ENCODE measurements at places on chromosomes 6 and 20.

DNA sequence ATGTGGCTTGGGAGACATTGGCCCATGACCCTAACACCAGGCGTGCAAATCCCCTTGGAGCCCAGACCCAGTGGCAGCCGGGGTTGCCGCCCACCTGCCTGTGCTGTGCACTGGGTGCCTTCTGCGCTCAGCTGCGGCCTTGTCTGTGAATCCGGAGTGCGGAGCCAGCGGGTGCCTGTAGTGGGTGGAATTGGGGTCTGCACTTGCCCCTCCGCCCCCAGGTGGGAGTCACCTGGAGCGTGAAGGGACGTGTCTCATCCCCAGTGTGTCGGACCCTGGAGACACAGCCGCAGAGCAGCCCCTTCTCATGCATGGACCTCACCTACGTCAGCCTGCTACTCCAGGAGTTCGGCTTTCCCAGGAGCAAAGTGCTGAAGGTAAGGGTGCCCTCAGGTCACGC lies 22.9 kb upstream of the PYGB start:
- no peak for DNase-seq

DNA sequence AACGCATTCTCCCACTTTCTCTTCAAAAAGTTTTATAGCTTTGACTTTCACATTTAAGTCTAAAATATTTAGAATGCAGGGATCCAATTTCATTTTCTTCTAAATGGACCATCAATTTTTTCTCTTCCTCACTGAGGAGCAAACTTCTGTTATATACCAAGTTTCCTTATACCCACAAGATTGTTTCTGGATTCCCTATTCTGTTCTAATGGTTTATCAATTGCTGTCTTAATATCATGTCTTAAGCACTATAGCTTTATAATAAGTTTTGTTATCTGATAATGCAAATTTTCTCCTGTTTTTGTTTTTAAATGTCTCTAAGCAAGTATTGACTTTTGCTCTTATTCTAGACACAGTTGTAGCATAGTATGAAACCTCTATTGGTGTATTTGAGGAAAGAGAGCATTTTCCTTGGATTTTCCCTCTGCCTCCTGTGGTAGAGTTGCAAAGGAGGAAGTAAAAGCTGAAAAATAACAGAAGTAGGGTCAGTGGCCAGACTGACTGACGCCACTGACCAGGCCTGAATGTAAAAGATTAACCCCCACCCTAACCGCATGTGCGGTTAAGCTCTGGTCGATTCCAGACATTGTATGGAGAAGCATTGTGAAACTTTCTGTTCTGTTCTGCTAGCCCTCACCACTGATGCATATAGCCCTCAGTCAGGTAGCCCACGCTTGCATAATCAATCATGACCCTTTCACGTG lies 40.3 kb downstream of the GPX5 start:
- no peak for DNase-seq

- DNase-seq: no peak
These were observed 1.1 kb upstream of the LCA5 start for GRCh38 chr6:79538106-79538971.

DNA sequence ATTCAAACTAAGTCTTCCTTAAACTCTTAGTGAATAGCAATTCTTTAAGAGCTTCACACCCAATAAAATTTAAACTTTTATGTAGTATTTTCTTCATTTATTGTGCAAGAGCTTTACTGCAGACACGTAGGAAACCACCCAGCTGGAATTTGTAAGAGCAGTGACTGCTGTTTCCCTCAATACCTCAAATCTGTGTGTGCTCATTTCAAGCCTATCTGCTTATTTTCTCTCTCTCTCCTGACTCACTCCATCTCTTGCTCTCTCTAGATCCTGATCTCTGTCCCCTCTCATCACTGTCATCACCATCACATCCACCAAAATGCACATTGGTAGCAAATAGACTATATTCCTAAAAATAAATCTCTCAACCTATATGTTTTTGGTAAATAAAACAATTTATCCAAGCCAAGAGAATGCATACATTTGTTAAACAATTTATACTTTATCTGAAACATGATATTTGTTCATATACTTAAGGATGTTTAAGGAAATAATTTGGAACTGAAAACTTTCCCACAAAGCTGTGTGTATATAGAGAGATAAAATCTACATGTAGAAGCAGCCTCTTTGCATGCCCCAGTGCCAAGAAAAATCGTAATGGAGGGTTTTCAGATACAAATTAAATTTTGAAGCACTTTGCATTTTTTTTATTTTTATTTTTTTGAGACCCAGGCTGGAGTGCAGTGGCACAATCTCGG lies 273.0 kb downstream of the TFAP2A start:
- no peak for DNase-seq

DNA sequence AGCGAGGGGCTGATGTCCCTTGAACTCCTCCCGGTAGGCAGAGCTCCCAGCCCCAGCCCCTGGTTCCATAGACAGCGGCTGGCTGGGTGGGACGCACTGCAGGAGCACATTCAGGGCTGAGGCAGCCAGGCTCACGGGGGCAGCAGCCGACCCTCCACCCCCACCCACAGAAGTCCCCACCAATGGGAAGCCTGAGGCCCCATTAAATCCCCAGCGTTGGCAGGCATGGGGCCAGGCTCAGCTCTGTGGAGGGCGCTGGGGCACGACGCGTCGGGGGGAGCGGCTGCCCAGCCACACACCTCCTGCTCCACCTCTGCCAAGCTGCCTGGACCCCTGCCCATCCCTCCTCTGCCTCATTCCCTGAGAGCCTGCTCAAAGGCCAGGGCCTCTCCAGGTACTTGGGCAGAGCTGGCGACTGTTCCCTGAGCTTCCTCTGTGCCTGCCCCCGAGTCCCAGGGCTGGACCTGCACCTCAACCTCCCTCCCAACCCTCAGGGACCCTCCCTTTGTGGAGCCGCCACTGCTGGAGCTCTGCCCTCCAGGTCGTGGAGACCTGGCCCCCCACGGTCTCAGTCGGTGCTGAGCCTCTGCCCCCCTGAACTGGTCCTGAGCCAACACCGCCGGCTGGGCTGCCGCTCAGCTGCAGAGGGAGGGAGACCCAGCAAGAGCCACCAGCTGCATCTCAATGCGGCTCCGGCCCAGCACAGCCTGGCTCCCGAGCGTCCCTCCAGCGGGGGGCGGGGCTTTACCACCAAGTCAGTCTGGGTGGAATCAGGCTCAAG lies 9.1 kb downstream of the CHRNA4 start:
- no peak for DNase-seq

GRCh38 chr6:166830185-166830890 lies 126.0 kb downstream of the RNASET2 start:
- DNase-seq: no peak

DNA sequence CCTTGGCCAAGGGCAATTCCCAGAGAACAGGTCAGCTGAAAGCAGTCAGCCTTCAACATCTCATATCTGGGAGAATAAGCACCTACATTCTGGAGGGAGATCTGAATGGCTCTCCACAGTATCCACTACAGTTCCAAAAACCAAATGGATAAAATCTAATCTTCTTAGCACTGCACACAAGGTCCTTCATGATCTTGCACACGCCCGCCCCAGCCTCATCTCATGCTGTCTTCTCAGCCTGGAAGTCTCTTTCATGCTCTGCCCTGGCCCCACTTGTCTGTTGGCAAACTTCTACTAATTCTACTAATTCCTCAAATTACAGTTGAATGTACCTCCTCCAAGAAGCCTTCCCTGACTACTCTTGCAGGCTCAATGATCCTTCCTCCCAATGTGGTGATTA lies 1.8 kb upstream of the TTBK1 start:
- no peak for DNase-seq

DNA sequence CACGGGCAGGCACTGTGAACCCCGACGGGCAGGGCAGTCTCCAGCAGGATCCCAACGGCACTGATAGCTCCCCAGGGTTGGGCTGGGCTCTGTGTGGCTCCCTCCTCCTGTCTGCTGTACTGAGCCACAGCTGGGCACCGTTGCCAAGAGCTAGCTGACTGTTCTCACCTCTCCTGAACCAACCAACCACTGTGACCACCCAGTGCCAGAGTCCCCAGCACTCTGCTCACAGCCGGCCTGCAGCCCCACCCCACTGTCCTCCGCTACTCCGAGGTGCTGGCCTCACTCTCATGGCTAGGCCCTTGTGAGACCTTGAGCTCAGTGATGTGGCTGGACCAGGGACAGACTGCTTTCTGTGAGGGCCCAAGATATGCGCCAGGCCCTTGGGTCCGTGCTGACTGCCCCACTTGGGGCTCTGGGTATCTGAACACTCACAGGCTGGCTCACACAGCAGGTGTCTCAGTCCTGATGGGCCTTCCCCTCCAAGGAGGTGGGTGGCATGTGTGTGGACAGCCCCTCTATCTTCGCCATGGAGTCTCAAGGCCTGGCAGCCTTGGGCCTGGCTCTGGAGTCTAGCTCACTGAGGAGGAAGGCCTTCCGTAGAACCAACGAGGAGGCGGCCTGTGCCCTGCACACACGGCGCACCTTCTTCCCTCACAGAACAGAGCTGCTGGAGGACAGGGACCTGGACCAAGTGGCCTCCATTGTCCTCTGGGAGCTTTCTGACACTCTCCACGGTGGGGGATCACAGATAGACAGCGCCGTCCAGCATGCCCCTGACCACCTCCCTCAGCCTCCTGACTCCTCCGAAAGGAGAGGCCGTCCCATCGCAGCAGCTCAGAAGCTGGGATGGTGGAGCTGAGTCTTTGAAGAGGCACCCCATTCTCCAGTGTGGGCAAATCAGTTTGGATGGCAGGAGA lies 53.5 kb downstream of the TCP11 start:
- DNase-seq: no peak

GRCh38 chr6:116500969-116501433 lies 10.4 kb upstream of the CALHM5 start:
- DNase-seq: no peak

GRCh38 chr6:46901882-46902314 lies 19.8 kb downstream of the ADGRF5 start:
- no peak for DNase-seq

DNA sequence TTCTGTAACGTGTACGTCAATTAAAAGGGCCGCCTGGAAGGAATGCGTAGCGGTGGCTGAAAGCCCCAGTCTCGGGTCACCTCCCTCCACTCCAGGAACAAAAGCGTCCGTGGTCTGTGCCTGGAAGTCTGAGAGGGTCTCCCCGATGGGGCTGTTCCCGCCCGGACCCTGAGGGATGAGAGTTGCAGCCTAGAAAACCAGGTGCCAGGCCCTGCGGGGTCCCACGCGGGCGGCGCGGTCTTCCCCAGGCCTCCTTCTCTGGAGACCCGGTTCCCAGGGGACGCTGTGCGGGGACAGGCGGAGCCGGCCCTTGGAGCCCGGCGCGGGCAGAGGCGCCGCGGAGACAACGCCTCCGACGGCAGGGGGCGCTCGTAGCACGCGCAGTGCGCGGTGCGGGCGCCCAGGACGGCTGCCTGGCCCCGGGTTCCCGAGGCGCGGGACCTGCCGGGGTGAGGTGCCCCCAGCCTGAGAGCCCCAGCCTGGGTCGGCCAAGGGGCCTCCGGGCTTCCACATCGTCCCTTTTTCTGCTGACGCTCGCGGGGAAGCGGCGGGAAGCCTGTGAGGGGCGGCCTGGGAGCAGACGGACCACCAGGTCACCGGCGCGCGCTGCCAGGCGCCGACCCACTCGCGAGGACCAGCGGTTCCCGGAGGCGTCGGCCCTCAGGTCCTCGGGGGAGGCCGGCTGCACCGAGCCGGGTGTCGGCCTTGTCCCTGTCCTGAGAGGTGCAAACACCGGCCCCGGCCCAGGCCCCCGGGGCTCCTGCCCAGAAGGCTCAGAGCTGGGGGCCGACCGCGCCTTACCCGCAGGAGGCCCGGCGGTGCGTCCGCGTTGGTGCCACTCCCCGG lies 5.3 kb upstream of the FOXC1 start:
- no peak for DNase-seq

DNA sequence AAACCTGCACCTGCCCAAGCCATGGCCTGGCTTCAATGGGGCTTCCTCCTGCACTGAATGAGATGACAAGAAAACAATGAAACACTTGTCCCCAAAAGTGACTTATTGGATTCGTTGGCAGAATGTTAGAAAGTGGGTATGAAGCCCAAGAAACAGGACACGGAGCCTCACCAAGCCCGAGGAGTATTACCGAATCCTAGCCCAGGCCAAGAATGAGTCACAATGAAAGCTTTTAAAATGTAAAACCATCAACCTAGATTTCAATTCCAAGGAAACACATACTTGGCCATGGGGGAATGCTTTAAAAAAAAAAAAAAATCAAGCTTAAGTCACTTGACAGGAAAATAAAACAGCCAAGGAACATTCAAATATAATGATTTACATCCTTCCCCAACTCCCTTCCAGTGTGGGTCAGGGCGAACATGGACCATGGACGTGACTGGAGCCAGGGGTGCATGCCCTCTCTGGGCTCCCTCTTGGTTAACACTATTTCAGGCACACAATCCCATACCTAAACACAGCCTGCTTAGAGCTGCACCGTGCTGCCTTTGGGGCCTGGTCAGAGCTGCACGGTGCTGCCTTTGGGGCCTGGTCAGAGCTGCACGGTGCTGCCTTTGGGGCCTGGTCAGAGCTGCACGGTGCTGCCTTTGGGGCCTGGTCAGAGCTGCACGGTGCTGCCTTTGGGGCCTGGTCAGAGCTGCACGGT lies 3.1 kb upstream of the STX16 start:
- DNase-seq: no peak

DNA sequence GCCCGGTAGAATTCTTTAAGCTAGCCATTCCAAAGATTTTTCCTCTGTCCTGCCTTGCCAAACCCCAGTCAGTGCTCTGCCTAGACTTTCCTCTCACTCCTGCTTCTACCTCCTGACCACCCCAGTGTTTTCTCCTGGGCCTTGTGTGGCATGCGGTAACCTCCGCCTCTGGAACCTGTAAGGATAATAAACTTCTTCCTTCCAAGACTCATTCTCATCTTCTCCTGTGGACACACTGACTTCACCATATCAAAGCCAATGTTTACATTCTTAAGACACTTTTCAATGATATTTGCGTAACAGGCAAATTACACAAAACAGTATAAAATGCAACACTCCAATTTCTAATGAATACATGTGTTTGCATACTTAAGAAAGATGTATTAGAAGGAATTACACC lies 354.6 kb downstream of the RNF144B start:
- no peak for DNase-seq

DNA sequence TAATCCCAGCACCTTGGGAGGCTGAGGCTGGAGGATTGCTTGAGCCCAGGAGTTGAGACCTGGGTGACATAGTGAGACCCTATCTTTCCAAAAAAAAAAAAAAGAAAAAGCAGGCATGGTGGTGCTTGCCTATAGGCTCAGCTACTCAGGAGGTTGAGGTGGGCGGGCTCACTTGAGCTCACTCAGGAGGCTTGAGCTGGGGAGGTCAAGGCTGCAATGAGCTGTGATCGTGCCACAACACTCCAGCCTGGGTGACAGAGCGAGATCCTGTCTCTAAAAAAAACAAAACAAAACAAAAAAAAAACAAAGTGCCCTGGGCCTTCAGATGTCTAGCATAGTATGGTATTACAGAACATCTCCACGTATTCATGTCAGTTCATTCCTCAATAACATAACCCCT lies 42.9 kb downstream of the ZFAND3 start:
- DNase-seq: no peak

GRCh38 chr20:25016471-25016870 lies 23.9 kb upstream of the APMAP start:
- DNase-seq: no peak

GRCh38 chr6:2940010-2940850 lies 31.1 kb downstream of the SERPINB6 start:
- DNase-seq: no peak
